ENCODE measurements at places on chromosomes 3 and 15.

DNA sequence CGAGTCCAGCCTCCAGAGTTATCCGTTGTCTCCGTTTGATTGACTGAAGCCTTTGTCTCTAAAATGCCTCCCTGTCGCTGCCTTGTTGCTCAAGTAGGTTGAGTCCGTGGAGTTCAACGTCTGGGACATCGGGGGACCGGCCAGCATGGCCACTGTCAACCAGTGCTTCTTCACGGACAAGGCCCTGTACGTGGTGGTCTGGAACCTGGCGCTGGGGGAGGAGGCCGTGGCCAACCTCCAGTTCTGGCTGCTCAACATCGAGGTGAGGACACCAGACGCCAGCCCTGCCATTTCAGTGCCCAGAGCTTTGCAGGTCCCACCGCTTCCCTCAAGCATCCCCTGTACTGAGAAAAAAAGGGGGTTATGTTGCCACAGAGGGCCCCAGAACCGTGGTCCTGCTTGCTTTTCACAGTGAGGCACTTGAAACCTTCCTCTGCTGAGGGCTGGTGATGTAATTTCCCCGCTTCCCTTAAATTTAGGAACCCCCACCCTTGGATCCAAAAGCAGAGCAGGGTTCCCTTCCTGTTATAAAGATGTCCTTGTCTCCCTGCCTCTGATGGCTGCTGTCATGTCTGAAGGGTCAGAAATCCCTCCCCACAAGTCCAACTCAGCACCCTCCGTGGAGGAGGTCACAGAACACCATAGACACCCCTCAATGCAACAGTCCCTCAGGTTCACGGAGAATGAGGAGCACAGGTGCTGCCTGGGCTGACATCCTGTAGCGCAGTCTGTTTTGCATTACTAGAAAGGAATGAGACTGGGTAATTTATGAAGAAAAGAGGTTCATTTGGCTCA is 105.7 kb downstream of the LRRK1 start:
- DNase-seq, result peak; percentile 41

GRCh38 chr3:187777331-187777941 is 32.2 kb upstream of the BCL6 start:
- no peak for DNase-seq

- DNase-seq, result no peak
Observed at GRCh38 chr3:30539772-30540171, 66.6 kb upstream of the TGFBR2 start.

GRCh38 chr3:10702961-10703740 is 112.9 kb upstream of the SLC6A11 start:
- DNase-seq, result peak; percentile 80

DNA sequence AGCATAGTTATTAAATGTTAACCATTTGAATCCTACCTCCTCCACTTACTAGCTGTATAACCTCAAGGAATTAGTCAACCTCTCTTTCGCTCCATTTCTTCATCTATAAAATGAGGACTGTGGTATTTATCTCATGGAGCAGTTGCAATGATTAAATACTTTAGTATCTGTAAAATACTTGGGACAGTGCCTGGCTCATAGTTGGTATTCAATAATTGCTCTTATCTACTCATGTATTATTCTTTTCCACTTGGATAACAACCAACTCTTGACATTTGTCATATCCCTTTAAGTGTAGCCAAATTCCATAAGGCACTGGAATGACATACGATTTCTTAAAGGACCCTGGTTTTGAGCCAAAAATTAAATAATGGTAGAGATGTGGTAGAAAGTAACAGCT is 72.0 kb downstream of the FSIP1 start:
- DNase-seq, result no peak

GRCh38 chr15:99509686-99510461 is 55.9 kb upstream of the MEF2A start:
- DNase-seq, result no peak

DNA sequence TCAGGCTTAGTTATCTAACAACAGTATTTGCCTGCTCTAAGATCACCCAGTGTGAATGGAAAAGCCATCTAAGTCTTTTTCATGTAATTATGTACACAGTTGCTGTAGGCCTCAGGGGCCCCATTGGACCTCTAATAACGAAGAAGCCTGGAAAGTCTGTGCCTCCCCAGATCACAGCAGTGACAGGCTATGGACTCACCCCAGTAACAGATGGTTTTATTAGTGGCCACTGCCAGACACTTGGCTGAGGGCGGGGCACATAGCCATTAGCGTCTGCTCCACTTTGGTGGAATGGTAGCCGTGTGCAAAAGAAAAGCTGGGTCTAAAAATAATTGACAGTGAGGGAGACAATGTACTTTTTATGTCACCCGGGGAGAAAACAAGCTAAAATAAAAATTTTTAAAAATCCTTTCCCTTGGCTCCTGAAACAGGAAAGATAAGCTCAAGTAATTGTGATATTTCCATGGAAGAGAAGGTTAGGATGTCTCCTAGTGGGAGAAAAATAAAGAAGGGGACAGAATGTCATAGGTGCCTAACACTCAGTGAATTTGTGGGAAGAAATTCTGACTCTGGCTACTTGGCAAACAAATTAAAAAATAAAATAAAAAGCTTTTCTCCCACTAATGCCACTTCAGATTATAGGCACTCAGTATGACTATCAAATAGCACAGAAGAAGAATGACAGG is 44.3 kb upstream of the ZNF385D start:
- DNase-seq, result peak; percentile 67

- no peak for DNase-seq
Observed at GRCh38 chr3:13023235-13023970, 49.8 kb downstream of the IQSEC1 start.

DNA sequence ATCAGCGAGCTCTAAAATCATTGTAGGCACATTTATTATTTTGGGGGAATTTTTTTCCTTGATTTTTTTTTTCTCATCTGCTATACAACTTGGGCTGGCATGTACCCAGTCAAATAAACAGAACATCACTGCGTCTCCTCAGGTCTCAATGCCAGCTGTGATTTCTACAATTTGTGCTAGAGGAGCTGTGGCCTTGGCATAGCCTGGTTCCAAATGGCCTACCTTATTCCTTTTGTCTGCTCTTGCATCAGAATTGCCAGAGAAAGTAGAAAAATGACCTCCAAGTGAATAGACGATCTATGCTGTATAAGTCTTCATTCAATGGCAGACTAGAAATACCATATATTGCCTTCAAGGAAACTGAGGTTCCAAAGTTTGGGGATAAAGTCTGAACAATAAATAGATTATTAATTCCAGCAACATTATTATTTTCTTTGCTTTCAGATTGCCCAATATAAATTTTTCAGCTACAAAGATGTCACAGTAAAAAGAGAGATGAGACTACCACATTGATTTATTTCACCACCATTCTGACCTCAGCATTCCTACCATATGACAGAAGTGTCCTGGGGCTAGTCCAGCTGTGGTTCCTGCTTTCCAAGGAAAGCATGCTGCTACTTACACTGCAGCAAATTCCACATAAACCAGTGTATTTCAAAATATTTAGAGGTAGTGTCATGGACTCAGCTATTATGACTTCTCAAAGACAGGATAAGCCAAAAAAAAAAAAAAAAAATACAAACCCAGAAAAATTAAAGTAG is 493.9 kb upstream of the ZNF385D start:
- peak; percentile 82 for DNase-seq

- DNase-seq, result no peak
Observed at GRCh38 chr3:21790466-21790865, 39.5 kb upstream of the ZNF385D start.

DNA sequence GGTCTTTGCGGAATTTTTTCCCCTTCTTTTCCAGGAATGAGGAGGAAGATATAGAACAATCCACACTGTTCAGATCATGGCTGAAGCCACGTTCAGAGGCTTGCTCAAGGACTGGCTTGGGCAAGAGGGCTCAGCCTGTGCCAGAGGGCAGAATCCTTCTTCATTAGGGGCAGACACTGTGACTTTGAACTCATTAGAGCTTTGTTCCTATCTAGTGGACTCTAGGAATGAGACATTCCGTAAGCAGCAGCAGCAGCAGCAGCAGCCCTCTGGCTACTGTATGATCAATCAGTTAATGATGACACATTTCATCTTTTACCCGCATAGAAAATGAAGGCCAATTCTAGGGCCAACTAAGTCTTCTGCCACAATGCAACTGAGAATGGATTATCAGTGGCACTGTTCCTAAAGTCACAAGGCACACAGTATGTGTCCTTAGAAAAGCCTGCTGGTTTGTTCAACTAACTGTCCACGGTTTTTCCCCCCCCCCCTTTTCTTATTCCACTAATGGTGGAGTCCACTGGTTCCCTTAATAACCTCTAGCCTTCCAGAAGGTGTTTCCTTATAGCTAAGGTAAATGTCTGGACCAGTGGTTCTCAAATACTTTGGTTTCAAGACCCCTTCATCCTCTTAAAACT is 1.7 kb upstream of the RAB8B start:
- DNase-seq, result no peak

DNA sequence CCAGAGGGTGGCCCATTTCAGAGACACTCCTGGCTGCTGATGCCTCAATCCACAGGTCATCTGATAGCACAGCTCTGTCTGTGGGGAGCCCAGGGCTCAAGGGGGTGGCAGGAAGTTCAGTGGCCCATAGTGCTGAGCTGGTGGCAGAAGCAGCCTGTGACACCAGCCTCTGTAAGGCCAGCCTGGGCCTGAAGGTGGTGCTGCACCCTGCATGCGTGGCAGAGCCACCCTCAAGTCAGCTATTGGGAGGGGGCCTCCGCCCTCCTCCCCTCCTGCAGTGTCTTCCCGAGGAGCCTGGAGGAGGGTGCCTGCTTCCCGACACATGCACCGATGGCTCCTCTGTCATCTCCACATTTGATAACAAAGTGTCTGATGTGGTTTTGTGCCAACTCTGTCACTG is 3.0 kb downstream of the PLA1A start:
- DNase-seq, result peak; percentile 76

- no peak for DNase-seq
Observed at GRCh38 chr15:79045041-79045440, 45.5 kb downstream of the RASGRF1 start.

GRCh38 chr15:92019706-92020105 is 166.2 kb downstream of the SLCO3A1 start:
- DNase-seq, result no peak

DNA sequence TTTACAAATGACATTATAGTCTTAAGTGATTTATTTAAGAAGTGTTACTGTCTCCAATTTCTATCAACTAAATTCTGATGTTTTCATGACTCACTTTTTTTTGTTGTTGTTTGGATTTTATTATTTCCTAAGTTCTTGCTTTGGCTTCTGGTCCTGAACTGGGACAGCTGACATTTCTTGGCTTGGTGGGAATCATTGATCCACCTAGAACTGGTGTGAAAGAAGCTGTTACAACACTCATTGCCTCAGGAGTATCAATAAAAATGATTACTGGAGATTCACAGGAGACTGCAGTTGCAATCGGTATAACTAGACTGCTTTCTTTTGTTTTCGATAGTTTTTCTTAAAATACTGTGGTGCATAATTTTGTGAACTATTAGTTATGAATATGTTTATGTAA is 47.5 kb downstream of the ASTE1 start:
- no peak for DNase-seq

DNA sequence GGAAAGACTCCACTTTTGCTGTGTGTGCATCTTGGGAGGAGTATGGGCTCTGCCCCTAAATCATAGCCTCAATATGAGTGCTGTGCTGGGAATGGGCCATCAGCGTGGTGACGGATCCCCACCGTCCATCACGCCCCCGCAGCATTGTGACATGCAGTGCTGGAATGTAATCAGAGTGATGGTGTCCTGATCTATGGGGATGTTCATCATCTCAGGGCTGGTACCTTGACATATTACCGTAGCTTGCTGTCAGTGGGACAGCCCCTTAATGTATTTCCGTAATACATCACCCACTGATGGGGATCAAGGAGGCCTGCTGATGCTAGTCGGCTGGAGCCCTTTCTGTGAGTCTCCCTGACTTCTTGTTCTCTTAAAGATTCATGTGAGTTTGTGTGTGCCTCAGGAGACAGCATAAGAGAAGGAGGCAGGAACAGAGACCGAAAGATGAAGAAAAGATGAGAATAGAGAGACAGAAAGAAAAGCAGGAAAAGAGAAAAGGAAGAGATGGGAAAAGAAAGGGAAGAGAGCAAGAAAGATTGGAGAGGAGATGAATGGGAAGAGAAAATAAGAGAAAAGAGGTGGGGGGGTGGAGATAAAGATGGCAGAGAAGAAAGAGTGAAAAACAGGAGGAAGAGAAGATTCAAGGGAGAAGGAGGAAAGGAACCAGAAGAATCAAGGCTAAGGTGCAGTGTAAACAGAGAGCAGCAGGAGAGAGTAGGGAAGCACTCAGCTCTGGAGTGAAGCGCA is 183.7 kb downstream of the RPLP1 start:
- peak; percentile 25 for DNase-seq

- no peak for DNase-seq
Observed at GRCh38 chr15:66771351-66771650, 69.3 kb downstream of the SMAD6 start.

DNA sequence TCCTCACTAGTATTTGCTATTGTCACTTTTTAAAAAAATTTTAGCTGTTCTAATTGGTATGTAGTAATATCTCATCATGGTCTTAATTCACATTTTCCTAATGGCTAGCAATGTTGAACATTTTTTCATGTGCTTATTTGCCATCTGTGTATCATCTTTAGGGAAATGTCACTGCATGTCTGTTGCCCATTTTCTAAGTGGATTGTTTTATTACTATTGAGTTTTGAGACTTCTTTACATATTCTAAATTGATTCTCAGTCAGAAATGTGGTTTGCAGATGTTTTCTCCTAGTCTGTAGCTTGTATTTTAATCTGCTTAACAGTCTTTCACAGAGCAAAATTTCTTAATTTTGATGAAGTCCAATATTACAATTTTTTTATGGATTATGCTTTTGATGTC is 33.6 kb upstream of the SEC22A start:
- no peak for DNase-seq

DNA sequence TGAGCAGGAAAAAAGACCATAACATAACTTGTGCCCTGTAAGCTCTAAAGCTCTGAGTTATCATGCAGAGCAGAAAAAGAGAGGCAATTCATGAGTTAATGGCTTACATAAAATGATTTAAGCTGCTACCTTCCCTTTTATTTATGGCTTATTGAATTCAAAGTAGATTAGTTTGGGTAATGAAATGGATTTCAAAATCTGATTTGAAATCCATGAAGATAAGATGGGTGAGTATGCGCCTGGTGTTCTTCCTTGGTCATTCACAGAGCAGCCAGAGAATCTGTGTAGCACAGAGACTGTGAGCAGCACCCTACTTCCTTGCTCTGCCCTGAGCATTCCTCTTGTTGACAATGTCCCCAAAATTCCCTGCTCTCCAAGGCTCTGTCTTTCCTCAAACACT is 36.2 kb upstream of the MRPL3 start:
- no peak for DNase-seq

GRCh38 chr15:72515591-72516389 is 41.7 kb downstream of the ARIH1 start:
- no peak for DNase-seq

Measured in islet precursor cell (in vitro differentiated cells).